AG08396 (cell line): ENCODE measurements at places on chromosomes 5 and 9.

- no peak for DNase-seq
Observed at GRCh38 chr9:12973710-12974109, 198.9 kb downstream of the LURAP1L start.

DNA sequence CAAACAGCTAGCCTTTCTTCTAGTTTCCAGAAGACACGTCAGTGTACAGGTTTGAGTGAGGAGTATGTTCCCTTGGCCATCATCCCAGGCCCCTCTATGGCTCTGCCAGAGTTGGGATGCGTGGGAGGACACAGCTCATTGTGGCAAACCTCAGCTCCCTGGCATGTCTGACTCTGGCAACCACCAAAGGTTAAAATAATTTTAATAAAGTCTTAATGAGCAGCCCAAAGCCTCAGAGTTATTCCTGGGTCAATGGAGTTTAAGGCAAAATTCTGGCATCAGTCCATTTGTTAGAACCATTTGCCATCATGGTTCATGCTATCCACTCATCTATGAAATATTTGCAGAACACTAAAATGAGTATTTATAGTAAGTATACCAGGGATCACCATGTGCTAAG lies 79.8 kb upstream of the PAPPA start:
- peak; percentile 15 for DNase-seq

DNA sequence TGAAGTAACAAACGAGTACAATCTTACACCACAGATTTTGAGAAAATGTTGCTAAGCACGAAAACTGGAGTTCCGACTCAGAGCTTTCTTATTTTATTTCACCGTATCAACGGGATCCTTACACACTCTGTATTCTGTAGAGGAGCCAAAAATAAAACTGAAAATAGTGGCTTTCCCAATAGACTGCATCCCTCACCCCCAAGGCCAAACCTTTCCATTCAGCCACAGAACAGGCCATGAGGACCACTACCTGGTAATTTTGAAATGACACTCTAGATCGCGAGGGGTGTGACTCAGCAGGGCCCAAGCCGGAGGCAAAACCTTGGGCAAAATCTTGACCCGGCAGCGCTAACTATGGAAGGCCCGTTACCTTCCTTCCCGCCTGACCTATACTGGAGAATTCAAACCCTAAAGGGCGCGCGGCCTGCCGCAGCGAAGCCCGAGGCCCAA lies 432 bp downstream of the HSPA9 start:
- peak; percentile 34 for DNase-seq

DNA sequence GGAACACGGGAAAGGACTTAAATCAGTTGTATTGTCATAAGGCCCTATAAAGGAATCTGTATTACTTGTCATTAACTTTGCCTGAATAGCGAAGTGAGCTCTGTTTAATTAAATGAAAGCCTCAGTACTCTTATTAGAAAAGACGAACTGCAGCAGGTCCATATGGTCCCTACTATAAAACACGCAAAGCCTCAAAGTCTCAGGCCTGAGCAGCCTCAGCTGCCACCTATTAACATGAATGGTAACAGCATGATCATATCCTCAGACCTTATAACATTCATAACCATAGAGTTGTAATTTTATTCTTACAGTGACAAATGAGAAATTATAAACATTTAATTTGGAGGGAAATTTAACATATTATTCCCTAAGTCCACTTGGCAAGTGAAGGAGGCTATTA lies 1113.7 kb upstream of the WWC1 start:
- DNase-seq: no peak

- no peak for DNase-seq
Observed at GRCh38 chr5:75051217-75051751, 1.1 kb downstream of the GCNT4 start.
